Forelimb muscle (tissue), 1 donor: ENCODE measurements at places on chromosomes 6 and 20. TPM values are rescaled to one million over a fixed set of nuclear protein-coding genes. Genes with fewer than 3 reads are reported as not detected.

DNA sequence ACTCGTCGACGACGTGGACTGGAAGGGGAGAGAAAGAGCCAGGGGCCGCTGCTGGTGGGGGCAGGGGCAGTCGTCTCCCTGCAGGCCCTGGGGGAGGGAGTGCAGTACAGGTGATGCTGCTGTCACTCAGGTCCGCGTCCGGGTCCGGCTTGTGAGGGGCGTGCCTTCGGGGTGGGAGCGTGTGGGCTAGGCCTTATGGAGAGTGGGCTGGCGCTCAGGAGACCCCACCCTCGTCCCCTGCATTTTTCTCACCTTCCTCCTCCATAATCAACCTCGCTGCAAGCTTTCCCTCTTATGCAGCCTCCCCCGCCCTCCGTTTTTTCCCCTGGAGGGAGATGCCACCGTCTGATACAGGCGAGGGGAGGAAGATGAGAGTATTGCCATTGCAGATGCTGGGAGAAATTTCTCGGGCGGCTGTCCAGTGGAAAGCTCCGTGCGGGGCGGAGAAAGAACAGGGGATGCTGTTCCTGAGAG lies 632 bp downstream of the PCMT1 start:
- DNase-seq, result no peak

DNA sequence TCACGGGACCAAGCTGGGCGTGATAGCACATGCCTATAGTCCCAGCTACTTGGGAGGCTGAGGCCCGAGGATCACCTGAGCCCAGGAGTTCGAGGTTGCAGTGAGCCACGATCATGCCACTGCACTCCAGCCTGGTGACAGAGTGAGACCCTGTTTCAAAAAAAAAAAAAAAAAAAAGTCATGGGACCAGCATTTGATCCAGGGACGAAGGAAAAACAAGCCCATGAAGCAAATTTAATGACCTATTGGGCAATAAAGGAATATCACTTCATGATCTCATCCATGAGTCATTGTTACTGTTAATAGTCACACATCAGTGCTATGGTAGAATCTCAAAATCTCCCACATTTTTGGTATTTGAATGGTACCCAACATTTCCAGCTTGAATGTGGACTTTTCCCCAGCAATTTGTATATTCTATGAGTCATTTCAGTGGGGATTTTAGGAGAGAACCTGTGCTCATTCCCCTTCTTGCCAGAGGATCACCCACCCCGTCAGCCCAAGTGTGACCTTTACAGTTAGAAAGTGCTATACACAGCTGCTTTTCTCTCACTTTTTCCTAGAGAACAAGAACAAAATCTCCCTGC lies 8.5 kb upstream of the SOD2 start:
- DNase-seq, result no peak

GRCh38 chr20:39395478-39396291 lies 433.5 kb downstream of the DHX35 start:
- DNase-seq, result no peak

GRCh38 chr6:105321207-105321606 lies 81.7 kb downstream of the PREP start:
- DNase-seq, result no peak

The SRXN1 gene
- polyA plus RNA-seq, result 8.2 TPM
